ENCODE measurements at places on chromosomes 7 and 10. TPM values are rescaled to one million over a fixed set of nuclear protein-coding genes. Genes with fewer than 3 reads are reported as not detected.
A peak's percentile ranks its signal among the peaks of the same experiment; 100 is the strongest.

DNA sequence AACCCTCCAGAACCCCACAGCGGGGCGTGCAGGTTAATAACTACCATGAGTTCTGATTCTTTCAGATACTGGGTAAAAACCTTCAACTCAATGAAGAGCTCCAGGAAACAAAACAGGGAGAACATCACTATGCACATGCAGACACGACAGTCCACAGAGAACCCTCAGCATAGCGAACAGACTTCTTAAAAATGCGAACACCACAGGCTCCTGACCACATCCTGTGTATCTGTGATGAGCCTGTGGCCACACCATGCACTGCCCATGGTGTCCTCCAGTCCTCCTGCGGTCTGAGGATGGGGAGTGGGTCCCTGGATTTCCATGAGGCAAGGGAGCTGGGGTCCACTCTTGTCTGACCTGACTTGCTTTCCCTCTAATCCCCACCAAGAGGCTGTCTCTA is 107.2 kb downstream of the COBL start:
- DNase-seq, result no peak
- no peaks in the 10 kb centered on the region for H3K36me3 ChIP-seq
- no peak overlapping the region for H3K4me3 ChIP-seq
- H3K27me3 ChIP-seq, result no peaks in the 10 kb centered on the region
- H3K27ac ChIP-seq, result no peak overlapping the region
- no peaks in the 10 kb centered on the region for H3K4me1 ChIP-seq

- no peaks in the 10 kb centered on the region for H3K27me3 ChIP-seq
- peaks cover 21% of the 10 kb centered on the region for H3K4me1 ChIP-seq
- H3K36me3 ChIP-seq, result peaks cover 68% of the 10 kb centered on the region
- DNase-seq, result no peak
- H3K27ac ChIP-seq, result no peak overlapping the region
These were observed 88.5 kb downstream of the AVL9 start for GRCh38 chr7:32583791-32584190.

GRCh38 chr7:129163875-129164544 is 19.5 kb downstream of the TSPAN33 start:
- no peak overlapping the region for H3K4me3 ChIP-seq
- no peak for DNase-seq
- no peaks in the 10 kb centered on the region for H3K36me3 ChIP-seq
- no peak overlapping the region for H3K27ac ChIP-seq
- H3K4me1 ChIP-seq, result no peaks in the 10 kb centered on the region

DNA sequence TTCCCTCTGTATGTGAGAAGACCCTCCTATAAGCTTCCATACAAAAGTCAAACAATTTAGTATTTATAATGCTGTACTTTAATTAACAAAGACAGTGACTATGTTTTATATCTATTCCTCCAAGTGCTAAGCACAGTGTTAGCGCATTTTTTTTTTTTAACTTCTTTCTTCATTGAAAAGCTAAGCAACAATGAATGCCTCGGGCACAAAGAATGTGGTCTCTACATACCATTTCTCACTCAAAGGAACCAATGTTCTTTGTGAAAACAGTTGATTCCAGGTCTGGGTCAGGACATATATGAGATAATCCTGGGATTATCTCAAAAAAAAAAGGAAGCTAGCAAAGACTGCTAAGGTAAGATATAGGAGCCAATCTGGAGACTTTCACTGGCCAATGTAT is 26.2 kb upstream of the REEP3 start:
- H3K27me3 ChIP-seq, result no peaks in the 10 kb centered on the region
- peaks cover 5% of the 10 kb centered on the region for H3K4me1 ChIP-seq
- no peak overlapping the region for H3K27ac ChIP-seq
- H3K36me3 ChIP-seq, result no peaks in the 10 kb centered on the region
- no peak for DNase-seq

GRCh38 chr10:73887294-73888039 is 13.1 kb upstream of the CAMK2G start:
- H3K27me3 ChIP-seq, result no peaks in the 10 kb centered on the region
- peaks cover 29% of the 10 kb centered on the region for H3K4me1 ChIP-seq
- peak; percentile 83 for DNase-seq
- no peak overlapping the region for H3K4me3 ChIP-seq

DNA sequence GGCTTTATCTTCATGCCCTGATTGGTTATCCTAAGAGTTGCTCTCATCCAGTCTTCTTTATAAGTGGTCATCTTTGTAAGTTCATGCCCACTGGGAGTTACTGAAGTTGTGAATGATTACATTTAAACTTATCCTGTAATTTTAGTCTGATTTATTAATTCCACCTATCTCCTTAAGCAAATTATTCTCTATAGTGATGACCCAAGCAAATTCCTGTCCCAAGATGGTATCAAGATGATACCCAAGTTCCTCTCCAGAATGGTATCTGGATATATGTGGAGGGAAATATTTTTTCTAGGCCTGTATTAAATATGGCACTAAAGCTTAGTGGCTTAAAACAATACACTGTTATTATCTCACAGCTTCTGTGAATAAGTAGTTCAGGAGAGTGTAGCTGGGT is 22.6 kb upstream of the VOPP1 start:
- no peak overlapping the region for H3K27ac ChIP-seq
- no peaks in the 10 kb centered on the region for H3K4me1 ChIP-seq
- no peaks in the 10 kb centered on the region for H3K27me3 ChIP-seq
- DNase-seq, result no peak
- no peak overlapping the region for H3K4me3 ChIP-seq

DNA sequence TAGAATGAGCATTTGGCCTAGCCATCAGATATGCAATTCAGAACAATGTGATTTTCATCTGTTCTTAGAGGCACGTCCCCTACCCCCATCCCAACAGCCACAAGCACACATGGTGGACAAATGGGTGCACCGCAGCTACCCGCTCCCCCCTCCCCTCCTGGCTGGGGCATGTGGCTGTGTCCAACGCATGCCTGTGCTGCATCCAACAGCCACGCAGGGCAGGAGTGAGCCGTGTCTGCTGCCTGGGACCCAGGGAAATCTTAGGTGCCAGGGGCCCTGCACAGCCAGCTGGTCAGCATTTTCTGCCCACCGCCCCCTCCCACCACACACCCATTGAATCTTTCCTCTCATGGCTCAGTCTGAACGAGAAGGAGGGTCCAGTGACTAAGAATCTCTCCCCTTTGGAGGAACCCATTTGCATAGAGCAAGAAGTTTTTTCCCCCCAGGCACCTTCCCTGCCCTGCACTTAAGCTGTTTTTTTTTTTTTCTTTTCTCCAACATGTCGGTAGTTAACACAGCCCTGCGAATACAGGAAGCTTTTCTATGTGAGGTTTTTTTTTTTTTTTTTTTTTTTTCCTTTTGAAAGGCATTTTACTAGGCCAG is 138.9 kb downstream of the WDR11 start:
- H3K4me3 ChIP-seq, result no peak overlapping the region
- no peaks in the 10 kb centered on the region for H3K36me3 ChIP-seq
- no peaks in the 10 kb centered on the region for H3K27me3 ChIP-seq
- no peak for DNase-seq

DNA sequence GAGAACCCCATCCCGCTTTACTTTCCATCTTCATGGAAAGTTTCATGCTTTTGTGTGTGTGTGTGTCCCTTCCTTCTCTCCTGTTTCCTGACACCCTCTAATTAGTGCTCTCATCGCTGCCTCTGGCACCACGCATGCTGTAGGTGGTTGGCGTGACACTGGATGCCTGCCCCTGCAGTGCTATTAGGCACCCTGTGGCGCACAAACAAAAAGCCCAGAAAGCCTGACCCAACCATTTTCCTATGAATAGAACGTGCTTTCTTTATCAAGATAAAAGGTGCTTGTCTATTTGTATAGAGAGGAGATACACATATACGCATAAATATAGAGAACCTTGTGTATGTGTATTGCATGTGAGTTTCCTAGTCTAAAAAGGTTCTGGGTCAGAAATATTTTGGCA is 120.8 kb upstream of the CDCA7L start:
- no peaks in the 10 kb centered on the region for H3K36me3 ChIP-seq
- no peak overlapping the region for H3K4me3 ChIP-seq
- no peaks in the 10 kb centered on the region for H3K27me3 ChIP-seq
- no peak overlapping the region for H3K27ac ChIP-seq

GRCh38 chr10:69338547-69339450 is 60.5 kb downstream of the HK1 start:
- H3K4me3 ChIP-seq, result no peak overlapping the region

DNA sequence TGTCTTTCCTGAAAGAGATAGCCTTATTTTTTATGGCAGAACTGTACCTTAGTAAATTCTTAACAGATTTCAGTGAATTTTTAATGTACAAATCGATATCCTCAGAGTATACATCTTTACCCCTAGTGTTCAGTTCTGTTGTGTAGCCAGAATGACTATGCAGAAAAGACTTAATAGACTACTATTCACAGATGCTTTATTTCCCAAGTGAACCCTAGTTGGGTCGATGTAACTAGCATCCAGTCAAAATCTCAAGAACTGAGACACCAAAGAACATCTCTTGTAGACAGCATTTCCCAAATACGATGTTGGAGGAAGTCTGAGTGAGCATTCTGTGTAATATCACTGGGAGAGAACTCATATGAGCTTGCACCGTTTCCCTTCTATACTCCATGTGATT is 1.5 kb downstream of the AKR1C3 start:
- H3K4me1 ChIP-seq, result no peaks in the 10 kb centered on the region
- DNase-seq, result no peak
- no peak overlapping the region for H3K27ac ChIP-seq
- H3K36me3 ChIP-seq, result peaks cover 19% of the 10 kb centered on the region
- peak overlapping the region; percentile 52 for H3K4me3 ChIP-seq

DNA sequence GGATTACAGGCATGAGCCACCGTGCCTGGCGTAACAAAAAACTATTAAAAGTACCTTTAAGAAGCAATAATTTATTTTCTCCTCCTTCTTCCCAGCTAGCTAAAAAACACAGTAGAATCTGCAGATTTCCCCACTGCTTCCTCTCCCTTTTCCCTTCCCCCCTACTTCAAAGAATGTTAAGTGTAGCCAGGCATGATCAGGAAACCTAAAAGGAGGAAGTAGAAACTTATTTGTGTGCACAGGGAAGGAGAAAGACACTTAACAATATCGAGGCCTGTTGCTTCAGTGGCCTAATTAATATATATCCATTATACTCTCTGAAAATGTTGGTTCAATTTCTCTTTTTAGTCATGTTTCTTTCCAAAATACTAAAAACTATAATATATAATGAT is 127.7 kb downstream of the NRBF2 start:
- H3K27ac ChIP-seq, result peak overlapping the region; percentile 31

GRCh38 chr10:60389413-60390025 is at the start of gene ANK3:
TSS of gene ANK3 (minus strand) at chr10:60389875. CDS start at chr10:60389538, 337 bp downstream.
- H3K4me1 ChIP-seq, result peaks cover 6% of the 10 kb centered on the region
- DNase-seq, result no peak
- H3K27ac ChIP-seq, result no peak within 1 kb of the TSS
- H3K27me3 ChIP-seq, result no peaks in the 10 kb centered on the region
- no peak within 1 kb of the TSS for H3K4me3 ChIP-seq
- no peaks in the 10 kb centered on the region for H3K36me3 ChIP-seq

DNA sequence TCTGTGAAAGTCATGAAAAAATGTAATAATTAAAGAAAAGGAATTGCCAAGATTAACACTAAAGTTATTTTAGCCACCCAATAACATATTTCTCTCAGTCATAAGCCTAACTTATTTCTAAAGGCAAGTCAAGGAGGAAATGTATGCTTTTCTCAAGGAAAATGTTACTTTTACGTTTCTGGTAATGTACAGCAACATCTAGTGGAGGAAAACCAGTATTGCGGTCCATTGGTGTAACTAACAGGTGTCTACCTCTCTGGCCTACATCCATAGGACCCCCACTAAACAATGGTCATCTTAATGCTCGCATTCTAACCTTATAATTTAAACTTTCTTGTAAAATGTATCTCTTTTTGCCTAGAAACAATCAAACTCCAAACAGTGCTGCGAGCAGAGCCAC is 437.5 kb downstream of the KIF20B start:
- no peaks in the 10 kb centered on the region for H3K36me3 ChIP-seq
- H3K4me3 ChIP-seq, result no peak overlapping the region

GRCh38 chr7:26000841-26001240 is 151.2 kb upstream of the NFE2L3 start:
- H3K36me3 ChIP-seq, result no peaks in the 10 kb centered on the region
- no peak overlapping the region for H3K27ac ChIP-seq
- H3K27me3 ChIP-seq, result peaks cover 10% of the 10 kb centered on the region
- no peak for DNase-seq

DNA sequence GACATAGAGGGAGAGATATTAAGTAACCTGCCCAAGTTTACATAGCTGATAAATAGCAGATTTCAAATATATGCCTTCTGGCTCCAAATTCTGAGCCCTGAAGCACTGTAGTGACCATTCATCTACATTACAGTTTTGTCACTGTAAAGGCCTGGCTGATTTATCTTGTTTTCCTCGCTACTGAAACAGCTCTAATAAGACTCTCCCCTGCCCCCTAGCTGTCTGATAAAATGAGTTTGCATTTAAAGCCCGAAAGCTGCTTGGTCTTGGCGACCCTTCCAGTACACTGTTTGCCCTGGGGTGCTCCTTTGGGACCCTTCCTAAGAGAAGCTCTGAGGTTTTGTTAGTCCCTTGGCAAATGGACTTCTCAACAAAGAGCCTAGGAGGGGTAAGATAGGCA is 59.7 kb upstream of the RAB11FIP2 start:
- no peak overlapping the region for H3K27ac ChIP-seq
- DNase-seq, result no peak
- H3K27me3 ChIP-seq, result no peaks in the 10 kb centered on the region
- H3K4me3 ChIP-seq, result no peak overlapping the region

GRCh38 chr7:125089171-125089570 is 159.5 kb upstream of the POT1 start:
- no peaks in the 10 kb centered on the region for H3K27me3 ChIP-seq
- H3K4me3 ChIP-seq, result no peak overlapping the region

- no peaks in the 10 kb centered on the region for H3K4me1 ChIP-seq
- no peak overlapping the region for H3K4me3 ChIP-seq
- peak; percentile 37 for DNase-seq
- no peaks in the 10 kb centered on the region for H3K36me3 ChIP-seq
- H3K27ac ChIP-seq, result no peak overlapping the region
These were observed 168.8 kb downstream of the TCERG1L start for GRCh38 chr10:131142517-131143380.

- no peaks in the 10 kb centered on the region for H3K27me3 ChIP-seq
- H3K27ac ChIP-seq, result no peak overlapping the region
- no peaks in the 10 kb centered on the region for H3K36me3 ChIP-seq
- H3K4me3 ChIP-seq, result no peak overlapping the region
These were observed 219.5 kb downstream of the CCDC3 start for GRCh38 chr10:12781976-12782375.

Gene BEND7
- 31.1 TPM for total RNA-seq

Gene PSD
- 3.5 TPM for total RNA-seq

Gene ASB10
- not detected for total RNA-seq

Gene OR2A12
- total RNA-seq, result not detected

Gene MGMT
- 19.4 TPM for total RNA-seq

Gene HTRA1
- total RNA-seq, result 83.8 TPM

Gene ATP6V0E2
- 19.6 TPM for total RNA-seq

Gene ZC3HAV1L
- total RNA-seq, result 6.4 TPM

Gene VWDE
- total RNA-seq, result 0.90 TPM

Gene SKAP2
- total RNA-seq, result 59.1 TPM

Gene LAMB1
- 156 TPM for total RNA-seq

Gene ZNF775
- 4.4 TPM for total RNA-seq

Gene TAS2R41
- not detected for total RNA-seq

Gene CALCR
- not detected for total RNA-seq

Data from upper lobe of right lung (tissue), 1 donor.